ENCODE measurements at places on chromosomes 7 and 10.

- no peak for DNase-seq
Measured at GRCh38 chr10:113056441-113057021, 106.5 kb downstream of the TCF7L2 start.

DNA sequence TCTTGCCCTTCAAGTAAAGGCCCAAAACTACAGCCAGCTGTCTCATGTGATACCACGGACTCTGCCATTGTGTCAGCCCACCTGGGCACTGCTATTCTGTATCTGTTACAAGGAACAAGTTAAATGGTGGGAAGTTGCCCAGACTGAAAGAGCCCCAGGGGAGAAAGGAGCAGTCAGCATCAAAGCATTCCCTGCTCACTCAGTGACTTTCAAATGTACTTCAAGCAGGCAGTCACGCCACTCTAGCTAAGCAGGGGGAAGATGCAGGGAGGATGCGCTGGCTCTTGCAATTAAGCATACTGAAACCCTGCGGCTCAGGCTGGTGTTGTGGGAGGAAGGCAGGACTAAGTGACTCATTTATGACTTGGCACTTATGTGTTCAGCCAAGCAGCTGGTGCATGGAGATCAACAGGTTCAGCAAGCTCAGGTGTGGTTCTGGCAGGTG, 1249.6 kb downstream of the TYW1 start:
- DNase-seq, result peak; percentile 93

- no peak for DNase-seq
Measured at GRCh38 chr7:124667312-124668153, 98.1 kb downstream of the GPR37 start.

- DNase-seq, result no peak
Measured at GRCh38 chr7:135618510-135618909, 43.8 kb upstream of the STMP1 start.

DNA sequence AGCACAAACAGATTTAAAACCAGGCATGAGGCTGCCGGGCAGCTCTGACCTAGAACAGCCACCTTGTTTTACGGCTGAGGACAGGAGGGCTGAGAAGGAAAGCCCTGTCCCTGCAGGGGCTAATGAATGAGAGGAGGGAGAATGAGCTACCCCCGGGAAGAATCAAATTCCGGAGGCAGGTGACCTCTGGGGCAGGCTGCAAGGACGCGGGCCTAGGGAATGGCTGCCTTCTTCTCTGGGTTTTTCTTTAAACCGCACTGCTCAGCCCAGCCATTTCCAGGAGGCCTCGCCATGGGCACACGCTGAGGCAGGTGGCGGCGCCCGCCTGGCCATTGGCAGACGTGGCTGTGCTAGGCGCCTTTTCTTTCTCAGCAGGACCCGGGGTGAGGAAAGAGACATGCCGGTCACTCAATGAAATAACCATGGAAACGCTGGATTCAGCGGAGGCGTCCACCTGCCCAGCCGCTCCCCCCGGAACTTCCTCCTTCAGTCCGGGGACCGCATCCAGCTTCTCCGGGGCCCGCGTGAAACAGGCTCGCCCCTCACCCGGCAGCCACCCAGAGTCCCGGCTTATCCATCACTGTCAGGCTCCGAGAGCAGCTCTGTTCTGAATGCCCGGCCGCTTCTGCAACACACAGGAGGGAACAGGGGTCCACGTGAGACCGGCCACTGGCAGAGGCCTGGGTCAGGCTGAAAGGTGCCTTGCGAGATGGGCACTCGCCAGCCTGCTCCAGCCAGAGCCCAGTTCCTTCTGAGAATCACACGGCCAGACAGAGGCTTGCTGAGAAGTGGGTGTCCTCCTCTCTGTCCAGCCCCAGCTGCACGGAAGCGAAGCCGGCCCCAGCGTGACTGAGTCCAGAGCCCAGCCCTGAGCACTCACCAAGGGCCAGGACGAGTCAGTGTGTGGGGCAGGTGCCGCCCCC, 82.1 kb downstream of the PDGFA start:
- no peak for DNase-seq

- DNase-seq, result peak; percentile 71
Measured at GRCh38 chr7:151696721-151697514, 177.2 kb upstream of the RHEB start.

GRCh38 chr7:113892818-113893217, 26.0 kb downstream of the PPP1R3A start:
- no peak for DNase-seq

DNA sequence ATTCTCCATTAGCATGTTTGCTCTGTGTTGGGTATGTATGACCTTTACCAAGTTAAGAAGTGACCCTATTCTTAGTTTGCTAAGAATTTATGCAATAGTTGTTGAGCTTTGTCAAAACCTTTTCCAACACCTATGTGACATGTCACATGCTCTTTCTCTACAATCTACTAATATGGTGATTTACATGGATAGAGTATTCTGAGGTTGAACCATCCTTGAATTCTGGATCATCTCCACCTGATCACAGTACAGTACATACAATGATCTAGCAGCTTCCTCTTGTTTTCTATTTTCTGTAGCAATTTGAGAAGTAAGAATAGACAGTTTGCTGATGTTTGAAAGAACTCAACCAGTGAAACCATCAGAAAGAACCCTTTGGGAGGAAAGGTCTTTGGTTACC, 101.2 kb upstream of the PDGFA start:
- DNase-seq, result no peak

- DNase-seq, result no peak
Measured at GRCh38 chr7:8215648-8216333, 46.2 kb downstream of the ICA1 start.

DNA sequence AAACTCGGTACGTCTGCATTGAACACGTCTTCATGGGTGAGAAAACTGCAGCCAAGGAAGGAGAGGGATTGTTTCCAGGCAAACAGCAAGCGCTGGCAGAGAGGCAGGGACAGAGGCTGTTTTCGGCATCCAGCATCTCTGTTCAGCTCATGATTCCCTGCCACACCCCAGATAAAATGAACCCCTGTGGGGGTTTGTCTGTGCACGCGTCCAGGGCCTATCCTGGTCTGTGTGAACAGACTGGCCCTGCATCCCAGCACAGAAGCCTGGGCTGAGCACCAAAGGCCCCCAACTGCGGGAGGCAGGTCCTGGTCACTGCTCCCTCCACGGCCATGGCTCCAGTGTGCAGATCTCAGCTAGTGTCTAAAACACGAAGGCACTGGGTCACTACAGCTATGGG, 83.3 kb upstream of the FAM20C start:
- no peak for DNase-seq

GRCh38 chr7:95999481-95999880, 227.1 kb downstream of the DYNC1I1 start:
- DNase-seq, result no peak

DNA sequence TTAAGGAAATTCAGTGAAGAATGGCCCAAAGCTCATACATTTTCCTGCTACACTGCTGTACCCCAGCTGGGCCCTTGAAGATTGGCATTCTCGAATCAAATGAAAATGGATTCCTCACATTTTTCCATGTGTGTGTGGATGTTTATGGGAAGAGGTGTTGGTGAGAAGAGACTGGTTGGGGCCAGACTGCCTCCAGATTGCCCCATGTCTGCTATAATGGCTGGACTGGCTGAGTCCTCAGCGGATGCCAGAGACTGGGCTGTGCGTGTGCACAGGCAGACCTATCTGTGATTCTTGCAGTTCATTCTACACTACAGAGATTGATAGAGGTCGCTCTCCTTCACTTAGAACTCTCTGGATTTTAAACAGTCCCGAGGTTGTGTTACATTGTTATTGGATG, 183.6 kb upstream of the GDF10 start:
- DNase-seq, result no peak
